ENCODE measurements at places on chromosomes 3 and 15. TPM values are rescaled to one million over a fixed set of nuclear protein-coding genes. Genes with fewer than 3 reads are reported as not detected.

PAQR5 gene
- total RNA-seq, result 0.62 TPM

ZNF662 gene
- 6.3 TPM for total RNA-seq

RMDN3 gene
- total RNA-seq, result 23.8 TPM

GOLGA8T gene
- total RNA-seq, result 1.1 TPM

GATM gene
- 32.9 TPM for total RNA-seq

TMPRSS7 gene
- not detected for total RNA-seq

GRCh38 chr3:137294839-137295238 is 337.1 kb downstream of the IL20RB start:
- DNase-seq, result no peak

DNA sequence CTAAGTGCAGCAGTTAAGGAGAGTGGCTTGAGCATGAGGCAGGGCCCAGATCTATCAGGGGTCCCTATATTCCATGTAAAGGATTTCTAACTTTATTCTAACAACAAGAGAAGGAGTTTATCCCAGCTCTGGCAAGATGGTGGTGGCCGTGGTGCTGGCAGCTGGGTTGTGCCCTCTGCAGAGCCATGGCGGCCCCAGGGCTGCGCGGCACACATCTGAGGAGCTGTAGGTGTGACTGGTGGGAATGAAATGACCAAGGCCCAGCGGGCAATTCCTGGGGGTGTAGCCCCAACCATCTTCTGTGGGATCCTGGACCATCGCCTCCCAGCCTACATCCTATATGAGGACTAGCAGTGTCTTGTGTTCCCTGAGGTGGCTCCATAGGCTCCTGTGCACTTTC is 263.5 kb downstream of the CNTN4 start:
- DNase-seq, result no peak

DNA sequence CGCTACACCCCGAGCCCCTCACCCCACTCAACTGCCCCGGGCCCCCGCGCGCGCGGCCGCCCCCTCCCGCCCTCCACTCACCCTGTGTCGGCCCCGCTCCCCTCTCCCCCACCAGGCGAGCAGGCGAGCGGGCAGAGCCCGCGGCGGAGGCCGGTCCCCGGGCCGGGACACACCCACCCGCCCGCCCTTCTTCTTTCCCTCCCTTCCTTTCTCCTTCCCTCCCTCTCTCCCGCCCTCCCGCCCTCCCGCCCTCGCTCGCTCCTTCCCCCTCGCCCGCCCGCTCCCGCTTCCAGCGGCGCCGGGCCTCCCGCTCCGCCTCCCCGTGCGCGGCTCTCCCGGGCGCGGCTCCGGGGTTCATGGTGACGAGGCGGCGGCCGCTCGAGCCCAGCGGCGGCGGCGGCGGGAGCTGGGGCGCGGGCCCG is at the start of gene CTDSPL:
Gene CTDSPL (plus strand): TSS at position 261 of the 422 bp plus-strand sequence. CDS start 320 bp downstream, outside the sequence.
- DNase-seq, result peak; percentile 48

DNA sequence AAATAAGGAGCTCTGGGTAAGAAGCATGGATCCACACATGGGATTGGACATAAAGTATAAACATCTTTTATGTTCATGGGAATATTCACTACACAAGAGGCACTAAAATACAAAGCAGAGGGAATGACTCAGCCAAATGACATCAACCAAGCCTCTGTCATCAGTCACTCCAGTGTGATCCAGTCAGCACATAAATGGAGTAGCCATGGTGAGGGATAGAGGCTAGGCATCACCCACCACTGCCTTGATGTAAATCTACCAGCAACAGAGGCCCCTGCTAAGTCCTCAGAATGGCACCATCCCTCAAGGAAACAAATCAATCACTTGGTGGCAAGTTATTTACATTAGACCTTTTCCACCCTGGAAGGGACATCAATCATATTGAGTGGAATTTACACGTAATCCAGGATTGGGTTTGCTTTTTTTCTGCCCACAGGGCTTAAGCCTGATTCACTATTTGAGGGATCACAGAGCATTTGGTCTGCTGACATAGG is 27.2 kb downstream of the VEPH1 start:
- no peak for DNase-seq

DNA sequence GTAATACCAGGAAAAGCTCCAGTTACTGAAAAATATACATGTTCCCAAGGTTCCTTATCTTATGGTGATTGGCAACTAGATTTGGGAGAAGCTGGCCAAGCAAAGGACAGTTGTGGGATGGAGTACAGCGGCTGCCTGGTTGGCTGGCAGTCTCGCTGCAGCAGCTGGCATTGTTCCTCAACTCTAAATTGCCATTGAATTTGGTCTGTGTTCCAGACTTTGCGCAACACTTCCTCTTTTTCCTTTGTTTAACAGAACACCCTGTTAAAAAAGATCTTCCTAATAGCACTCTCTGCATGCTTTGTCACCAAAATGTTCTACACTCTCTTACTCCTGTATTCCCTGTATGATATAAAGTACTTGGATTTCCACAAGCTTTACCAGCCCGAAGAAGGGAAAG is 420.6 kb upstream of the RBMS3 start:
- DNase-seq, result peak; percentile 53

GRCh38 chr3:56796202-56796601 is 5.5 kb downstream of the ARHGEF3 start:
- no peak for DNase-seq

GRCh38 chr3:23553353-23553752 is 252.4 kb upstream of the UBE2E1 start:
- DNase-seq, result no peak

DNA sequence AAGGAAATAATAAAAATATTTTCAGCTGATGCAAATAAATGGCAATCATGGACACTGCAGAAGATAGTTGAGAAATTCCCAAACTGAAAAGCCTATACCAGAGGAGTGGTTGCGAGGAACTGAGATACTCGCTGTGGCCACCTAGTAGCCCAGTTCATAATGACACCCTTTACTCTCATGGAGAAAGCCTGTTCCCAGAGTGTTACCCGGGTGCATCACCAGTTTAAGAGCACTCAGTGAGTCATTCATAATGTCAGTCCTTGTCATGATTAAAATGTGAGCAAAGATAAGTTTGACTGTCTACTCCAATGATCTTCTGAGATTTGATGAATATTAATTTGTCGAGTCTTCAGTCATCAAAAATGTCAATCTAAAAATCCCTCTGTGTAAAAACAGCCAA is 138.4 kb upstream of the LRRC3B start:
- DNase-seq, result no peak

- DNase-seq, result no peak
These were observed 107.4 kb downstream of the TPRA1 start for GRCh38 chr3:127483005-127483641.

GRCh38 chr3:171960159-171960558 is 79.2 kb upstream of the FNDC3B start:
- DNase-seq, result no peak

DNA sequence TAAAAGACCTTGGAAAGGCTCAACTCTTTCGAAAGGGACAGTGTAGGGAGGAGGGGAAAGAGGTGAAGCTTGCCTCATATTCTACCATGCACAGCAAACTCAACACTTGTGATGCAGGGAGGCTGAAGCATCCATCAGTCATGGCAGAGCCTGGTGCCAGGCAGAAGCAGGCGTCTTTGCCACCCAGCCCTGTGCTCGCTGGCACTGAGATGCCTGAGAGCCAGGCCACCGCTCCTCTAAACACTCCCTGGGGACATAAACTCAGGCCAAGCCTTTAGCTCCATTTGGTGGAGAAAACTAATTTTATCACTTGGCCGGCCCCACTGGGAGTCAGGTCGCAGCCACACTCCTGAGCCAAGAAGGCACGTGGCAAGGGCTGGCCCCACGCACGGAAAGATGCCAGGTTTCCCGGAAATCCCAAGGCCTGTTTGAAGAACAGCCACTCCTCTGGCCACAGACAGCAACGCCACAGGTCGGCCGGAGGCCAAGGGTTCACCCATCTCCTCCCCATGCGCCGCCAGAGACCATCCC is 30.7 kb downstream of the XXYLT1 start:
- DNase-seq, result peak; percentile 79

DNA sequence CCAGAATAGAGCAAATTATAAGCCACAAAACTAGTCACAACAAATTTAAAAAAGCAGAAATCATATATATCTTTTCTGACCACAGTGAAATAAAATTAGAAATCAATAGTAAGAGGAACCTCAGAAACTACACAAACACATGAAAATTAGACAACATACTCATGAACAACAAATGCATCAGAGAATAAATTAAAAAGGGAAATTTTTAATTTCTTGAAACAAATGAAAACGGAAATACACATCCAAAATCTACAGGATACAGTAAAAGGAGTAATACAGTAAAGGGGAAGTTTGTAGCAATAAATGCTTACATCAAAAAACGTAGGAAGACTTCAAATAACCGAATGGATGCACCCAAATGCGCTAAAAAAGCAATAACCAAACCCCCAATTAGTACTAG is 19.2 kb downstream of the NME9 start:
- no peak for DNase-seq

DNA sequence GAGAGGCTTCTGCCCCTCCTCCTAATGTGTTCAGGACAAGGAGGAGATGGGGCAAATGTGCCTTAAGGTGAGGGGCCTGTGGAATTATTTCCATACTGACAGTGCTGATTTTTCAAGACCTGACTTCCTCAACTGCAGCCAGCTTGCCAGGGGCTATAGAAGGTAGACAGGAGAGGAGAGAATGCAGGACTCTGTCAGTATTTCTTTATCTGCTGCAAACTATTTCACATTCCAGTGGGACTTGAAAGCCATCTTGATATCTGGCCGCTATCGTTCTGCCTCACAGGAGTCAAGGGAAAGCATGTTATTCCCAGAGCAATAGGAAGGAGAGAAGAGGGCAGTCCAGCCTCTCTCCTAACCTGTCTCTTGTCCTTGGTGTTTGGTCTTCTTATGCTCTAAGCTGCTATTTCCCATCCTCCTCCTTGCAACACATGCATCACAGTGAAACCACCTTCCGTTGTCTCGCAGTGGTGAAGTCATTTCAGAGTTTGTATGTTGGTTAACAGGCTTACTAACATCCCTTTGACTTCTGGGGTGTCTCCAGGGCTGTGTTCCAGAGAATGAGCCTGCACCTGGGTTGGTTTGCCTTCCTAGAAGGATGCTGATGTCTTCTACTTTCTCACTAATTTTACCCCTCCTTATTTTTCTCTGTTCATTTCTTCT is 95.1 kb upstream of the MRPS22 start:
- no peak for DNase-seq

DNA sequence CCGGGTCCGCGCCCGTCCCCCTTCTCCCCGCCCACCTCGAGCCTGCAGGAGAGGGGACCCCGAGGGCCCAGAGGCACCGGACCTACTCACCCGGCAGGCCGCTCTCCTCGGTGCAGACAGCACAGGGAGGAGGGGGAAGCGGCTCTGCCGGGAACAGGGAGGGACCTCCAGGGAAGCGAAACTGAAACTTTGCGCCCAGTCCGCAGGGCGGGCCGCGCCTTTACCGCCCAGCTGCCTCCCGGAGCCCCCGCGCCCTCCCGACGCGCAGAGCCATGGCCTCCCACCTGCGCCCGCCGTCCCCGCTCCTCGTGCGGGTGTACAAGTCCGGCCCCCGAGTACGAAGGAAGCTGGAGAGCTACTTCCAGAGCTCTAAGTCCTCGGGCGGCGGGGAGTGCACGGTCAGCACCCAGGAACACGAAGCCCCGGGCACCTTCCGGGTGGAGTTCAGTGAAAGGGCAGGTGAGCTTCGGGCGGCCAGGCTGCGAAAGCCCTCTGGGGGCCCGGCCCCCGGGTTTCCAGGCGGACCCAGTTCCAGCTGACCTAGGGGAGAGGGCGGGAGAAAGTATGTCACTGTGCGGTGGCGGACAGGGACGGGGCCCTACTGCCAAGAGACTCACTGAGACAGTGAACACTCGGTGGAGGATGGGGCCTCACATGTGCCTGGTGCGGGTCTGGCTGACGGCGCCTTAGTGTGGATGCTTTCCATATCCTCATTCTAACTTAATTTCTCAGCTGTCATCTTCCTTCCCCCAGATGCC is at the start of the genes DTX3L and PARP9:
Gene DTX3L (plus strand): TSS at position 184 of the 758 bp plus-strand sequence. CDS start 89 bp downstream, at position 273.
Gene PARP9 (minus strand): TSS at position 146 of the 758 bp plus-strand sequence. CDS start 4,680 bp downstream, outside the sequence.
- peak; percentile 89 for DNase-seq

- DNase-seq, result no peak
These were observed 85.8 kb upstream of the ARHGEF3 start for GRCh38 chr3:56887402-56888025.

DNA sequence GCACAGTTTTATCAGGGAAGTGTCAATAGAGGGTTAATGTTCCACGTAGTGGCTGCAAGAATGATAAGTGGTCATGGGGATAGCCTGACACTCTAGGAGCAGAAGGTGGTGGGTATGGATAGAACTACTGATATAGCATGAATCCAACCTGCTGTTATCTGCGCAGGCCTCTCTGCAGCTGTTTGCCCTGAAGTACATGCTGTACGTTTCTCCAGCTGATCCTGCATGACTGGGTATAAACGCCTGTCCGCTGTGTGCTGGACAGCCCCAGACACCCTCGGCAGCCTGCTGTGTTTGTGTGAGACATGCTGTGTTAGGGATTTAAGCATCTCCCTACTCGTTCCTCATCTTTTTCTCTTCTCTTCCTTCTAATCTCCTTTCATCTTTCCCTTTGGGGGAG is 87.1 kb downstream of the LPP start:
- peak; percentile 50 for DNase-seq

GRCh38 chr3:45225465-45226205 is 452 bp downstream of the TMEM158 start:
- peak; percentile 43 for DNase-seq

DNA sequence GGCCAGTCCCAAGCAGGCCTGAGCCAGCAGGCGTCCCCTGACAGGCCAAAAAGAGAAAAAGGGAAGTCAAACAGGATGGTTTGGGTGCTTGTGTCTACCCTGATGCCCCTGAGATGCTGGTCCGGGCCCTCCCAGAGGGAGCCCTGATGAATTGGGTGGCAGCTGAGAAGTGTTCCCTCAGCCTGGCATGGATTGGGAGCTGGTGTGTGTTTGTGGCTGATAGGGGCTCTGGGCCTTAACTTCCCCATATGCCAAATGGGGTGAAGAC is 1.4 kb downstream of the FBLN2 start:
- no peak for DNase-seq

GRCh38 chr3:101851072-101851770 is 1.9 kb downstream of the NFKBIZ start:
- no peak for DNase-seq

DNA sequence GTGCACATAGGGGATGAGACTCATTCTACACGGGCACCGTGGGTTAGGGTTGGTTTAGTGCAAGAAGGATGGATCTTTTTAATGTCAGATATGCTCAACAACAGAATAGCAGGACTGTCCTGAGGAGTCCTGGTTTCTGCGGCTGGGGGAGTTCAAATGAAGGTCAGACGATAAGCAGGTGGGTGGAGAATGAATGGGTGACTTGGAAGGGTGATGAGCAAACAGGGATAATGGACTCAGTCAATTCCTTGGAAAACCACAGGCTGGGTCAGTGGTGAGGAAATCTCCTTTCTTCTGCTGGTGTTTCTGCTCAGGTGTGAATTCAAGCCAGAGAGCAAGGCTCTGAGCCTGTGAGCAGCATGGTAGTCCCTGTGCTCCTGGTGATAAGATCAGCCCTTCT is 59.9 kb downstream of the MESD start:
- no peak for DNase-seq

- DNase-seq, result no peak
These were observed 167.2 kb downstream of the SPATA16 start for GRCh38 chr3:172973799-172974198.
